Naive thymus-derived CD4-positive, alpha-beta T cell (primary cell): ENCODE measurements at places on chromosomes 12 and 14. TPM values are rescaled to one million over a fixed set of nuclear protein-coding genes. Genes with fewer than 3 reads are reported as not detected.

Gene PRH1
- total RNA-seq = 27.0 and 30.9 TPM in 2 replicates

Gene TEX52
- total RNA-seq = not detected in 2 replicates

Gene KLRG1
- total RNA-seq = 43.8 TPM

Gene SAMD4A
- total RNA-seq = 5.7 TPM

- DNase-seq = no peak
Observed at GRCh38 chr14:30990770-30991169, 34.7 kb upstream of the AP4S1 start.

DNA sequence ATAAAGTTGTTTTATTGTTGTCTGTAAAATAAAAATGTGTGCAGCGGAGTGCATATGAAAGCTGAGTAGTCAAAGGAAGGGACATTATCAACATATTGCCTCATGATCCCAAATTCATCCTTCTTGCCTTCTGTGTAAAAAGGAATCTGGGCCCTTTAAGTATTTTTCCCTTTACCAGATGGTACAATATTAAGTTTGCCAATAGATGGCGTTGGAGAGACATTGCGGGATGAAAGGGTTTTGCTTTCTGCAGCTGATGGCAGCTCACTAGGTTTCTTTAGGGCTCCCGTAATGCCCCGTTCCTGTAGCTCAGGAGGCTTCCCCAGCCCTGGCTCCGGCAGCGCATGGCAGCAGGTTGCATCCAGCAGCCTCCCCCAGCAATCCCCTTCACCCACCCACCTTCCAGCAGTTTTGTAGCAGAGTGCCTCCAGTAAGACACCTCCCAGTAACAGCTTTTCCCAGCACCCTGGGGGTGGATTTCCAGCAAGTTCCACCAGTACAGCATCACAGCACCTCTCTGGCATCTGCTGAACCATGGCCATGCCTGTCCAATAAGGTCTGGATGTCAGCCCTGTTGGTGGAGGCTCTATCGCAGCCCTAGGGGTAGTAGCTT lies 354.4 kb downstream of the MED13L start:
- no peak for DNase-seq

GRCh38 chr12:115541891-115542421 lies 735.5 kb downstream of the MED13L start:
- no peak for DNase-seq

GRCh38 chr14:55975281-55975910 lies 142.8 kb upstream of the PELI2 start:
- no peak for DNase-seq
